ENCODE measurements at places on chromosomes 2 and 18. TPM values are rescaled to one million over a fixed set of nuclear protein-coding genes. Genes with fewer than 3 reads are reported as not detected.

The GALNT3 gene
- 1.6 TPM for total RNA-seq

The TUBA4B gene
- total RNA-seq, result not detected

The AAMP gene
- 45.0 TPM for total RNA-seq

The SERPINB11 gene
- not detected for total RNA-seq

Data from posterior vena cava (tissue), 2 donors.